Karpas-422 (cell line): ENCODE measurements at places on chromosomes 2 and 18. TPM values are rescaled to one million over a fixed set of nuclear protein-coding genes. Genes with fewer than 3 reads are reported as not detected.

KIF5C gene
- 8.3 and 11.3 TPM in 2 replicates for total RNA-seq

PKDCC gene
- total RNA-seq: not detected in 2 replicates

GRCh38 chr2:236157366-236157765 is 10.8 kb downstream of the GBX2 start:
- no peak overlapping the region for H3K4me3 ChIP-seq
- no peak for DNase-seq
- H3K27ac ChIP-seq: no peak overlapping the region
- no peaks in the 10 kb centered on the region for H3K4me1 ChIP-seq
- no peaks in the 10 kb centered on the region for H3K27me3 ChIP-seq

- DNase-seq: no peak
- no peaks in the 10 kb centered on the region for H3K27me3 ChIP-seq
- no peaks in the 10 kb centered on the region for H3K4me1 ChIP-seq
- no peak overlapping the region for H3K27ac ChIP-seq
- no peaks in the 10 kb centered on the region for H3K36me3 ChIP-seq
Measured at GRCh38 chr2:33020883-33021282, 74.1 kb downstream of the LTBP1 start.

- no peak for DNase-seq
- no peaks in the 10 kb centered on the region for H3K36me3 ChIP-seq
- H3K4me3 ChIP-seq: no peak overlapping the region
- no peak overlapping the region for H3K27ac ChIP-seq
- no peaks in the 10 kb centered on the region for H3K4me1 ChIP-seq
- H3K27me3 ChIP-seq: no peaks in the 10 kb centered on the region; the same call in 1 of the 2 replicates
Measured at GRCh38 chr18:47619771-47620448, 310.5 kb downstream of the SMAD2 start.

DNA sequence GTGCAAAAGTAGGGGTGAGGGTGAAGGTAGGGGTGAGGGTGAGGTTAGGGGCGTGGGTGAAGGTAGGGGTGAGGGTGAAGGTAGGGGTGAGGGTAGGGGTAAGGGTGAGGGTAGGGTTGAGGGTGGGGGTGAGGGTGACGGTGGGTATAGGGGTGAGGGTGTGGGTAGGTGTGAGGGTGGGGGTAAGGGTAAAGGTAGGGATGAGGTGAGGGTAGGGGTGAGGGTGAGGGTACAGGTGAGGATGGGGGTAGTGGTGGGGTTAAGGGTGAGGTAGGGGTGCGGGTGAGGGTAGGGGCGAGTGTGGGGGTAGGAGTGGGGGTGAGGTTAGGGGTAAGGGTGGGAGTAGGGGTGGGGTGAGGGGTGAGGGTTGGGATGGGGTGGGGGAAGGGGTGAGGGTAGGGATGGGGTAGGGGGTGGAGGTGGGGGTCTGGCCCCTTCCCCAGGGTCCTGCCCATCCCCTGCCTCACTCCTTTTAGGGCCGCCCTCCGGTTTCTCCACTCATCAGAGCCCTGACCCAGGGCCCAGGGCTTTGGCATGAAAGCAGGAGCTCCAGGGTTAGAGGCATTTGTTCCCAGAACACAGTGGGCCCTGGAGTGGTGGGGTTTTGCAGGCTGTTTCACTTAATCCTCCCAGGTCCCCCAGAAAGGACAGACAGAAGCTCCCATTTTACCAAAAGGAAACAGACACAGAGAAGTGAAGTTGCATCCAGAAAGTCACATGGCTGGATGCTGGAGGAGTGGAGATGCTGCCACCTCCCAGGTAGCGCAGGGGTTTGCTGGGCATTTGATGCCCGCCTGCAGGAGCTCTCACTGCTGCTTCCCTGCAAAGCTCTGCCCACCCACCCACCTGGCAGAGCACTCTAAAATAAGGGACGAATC is 26.9 kb downstream of the SNORC start:
- H3K27me3 ChIP-seq: no peaks in the 10 kb centered on the region
- no peak for DNase-seq
- H3K36me3 ChIP-seq: no peaks in the 10 kb centered on the region
- no peak overlapping the region for H3K27ac ChIP-seq
- no peak overlapping the region for H3K4me3 ChIP-seq

DNA sequence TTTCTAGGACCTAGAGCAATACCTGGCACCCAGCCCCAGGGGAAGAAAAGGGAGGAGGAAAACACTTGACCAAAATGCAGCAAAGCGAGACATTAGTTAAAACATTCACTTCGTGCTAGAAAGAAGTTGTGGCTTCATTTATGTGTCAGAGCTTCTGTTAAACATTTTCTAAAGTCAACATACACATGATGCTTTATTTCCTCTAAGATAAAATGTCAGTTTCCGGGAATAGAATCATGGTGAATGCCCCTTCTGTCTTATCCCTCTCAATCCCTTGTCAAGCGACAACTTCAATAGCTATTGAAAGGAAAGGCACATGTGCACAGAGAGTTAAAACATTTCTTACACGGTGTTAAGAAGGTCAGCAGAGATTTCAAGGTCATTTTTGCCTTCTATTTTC is 404.6 kb upstream of the CWC22 start:
- no peak for DNase-seq
- no peaks in the 10 kb centered on the region for H3K36me3 ChIP-seq
- H3K27me3 ChIP-seq: no peaks in the 10 kb centered on the region
- no peaks in the 10 kb centered on the region for H3K4me1 ChIP-seq
- H3K27ac ChIP-seq: no peak overlapping the region
